ENCODE measurements at places on chromosomes 11 and 22.

GRCh38 chr11:102933627-102934026, 21.9 kb downstream of the MMP13 start:
- DNase-seq: no peak

DNA sequence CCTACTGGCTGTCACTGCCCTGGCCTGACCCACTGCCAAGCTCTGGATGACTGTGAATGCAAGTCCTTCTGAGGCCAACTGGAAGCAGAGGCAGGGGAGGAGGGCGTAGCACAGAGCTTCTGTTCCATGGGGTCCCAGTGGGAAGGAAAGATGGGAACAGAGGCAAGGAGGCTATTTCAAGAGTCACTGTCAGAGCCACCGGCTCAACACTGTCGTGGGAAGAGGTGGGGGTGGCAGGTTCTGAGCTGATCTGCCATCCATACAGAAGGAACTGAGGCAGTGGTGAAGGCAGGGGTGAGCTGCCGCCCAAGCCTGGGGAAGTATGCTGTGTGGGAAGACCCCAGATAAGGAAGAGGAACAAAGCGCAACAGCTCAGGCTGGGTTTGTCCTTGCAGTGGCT, 54.7 kb downstream of the SGSM3 start:
- DNase-seq: no peak

DNA sequence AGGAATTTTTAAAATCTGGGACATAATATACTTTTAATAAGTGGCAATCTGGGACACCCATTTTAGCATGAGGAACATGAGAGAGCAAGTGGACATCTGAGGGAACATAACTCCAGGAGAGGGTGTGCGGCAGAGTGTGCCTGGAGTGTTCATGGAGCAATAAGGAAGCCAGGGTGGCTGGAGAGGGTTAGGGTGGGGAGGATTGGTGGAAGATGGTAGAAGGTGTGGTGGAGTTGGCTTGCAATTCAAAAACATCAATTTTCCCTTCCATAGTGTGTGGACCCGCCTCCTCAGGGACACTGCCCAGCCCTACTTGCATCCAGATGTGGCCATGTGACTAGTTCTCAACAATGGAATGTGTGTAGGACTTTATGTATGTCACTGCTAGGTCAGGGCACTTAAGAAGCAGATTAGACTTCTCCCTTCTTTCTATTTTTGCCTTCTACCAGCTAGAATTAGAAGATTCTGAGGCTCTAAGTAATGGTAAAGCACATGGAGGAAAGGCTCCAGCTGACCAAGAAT, 4.4 kb upstream of the DENND5A start:
- DNase-seq: no peak

GRCh38 chr11:23897453-23898286, 599.2 kb upstream of the LUZP2 start:
- DNase-seq: no peak

DNA sequence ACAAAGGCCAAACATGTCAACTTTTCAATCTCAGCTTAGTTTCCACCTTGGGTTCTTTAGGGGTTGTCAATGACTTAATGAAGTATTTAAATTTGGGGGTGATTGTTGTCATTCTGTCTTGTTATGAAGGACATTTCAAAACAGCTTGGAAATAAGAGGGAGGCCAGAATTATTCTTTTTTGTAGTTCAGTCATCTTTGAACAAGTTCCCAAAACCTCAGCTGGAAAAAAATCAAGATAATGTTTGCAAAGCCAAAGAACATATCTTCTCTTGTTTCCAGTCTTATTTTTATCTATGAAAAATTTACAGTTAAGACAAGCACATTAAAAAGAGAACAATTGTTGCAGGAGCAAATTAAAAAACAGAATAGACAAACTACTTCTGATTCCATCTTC, 612.8 kb downstream of the INSC start:
- DNase-seq: no peak

- DNase-seq: no peak
Measured at GRCh38 chr11:119673052-119673758, 55.8 kb downstream of the NECTIN1 start.

- DNase-seq: no peak
Measured at GRCh38 chr11:90594658-90595057, 371.8 kb upstream of the CHORDC1 start.

GRCh38 chr11:14809466-14809865, 82.6 kb downstream of the CYP2R1 start:
- DNase-seq: no peak

DNA sequence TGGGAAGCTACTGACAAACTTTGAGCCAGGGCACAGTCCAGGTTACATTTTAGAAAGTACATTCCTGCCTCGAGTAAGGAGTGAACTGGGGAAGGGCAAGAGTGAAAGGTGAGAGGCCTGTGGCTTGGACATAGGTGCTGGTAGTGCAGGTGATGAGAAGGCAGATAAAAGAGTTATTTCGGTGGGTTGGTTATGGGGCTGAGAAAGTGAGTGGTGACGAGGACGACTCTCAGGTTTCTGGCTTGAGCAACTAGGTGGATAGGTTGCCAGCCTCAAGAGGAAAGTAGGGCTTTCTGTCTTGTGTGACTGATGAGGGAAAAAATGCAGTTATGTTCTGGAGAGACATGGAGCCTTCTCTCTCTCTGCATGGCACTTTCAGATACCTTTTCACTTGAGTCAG, 3.7 kb downstream of the POLR2F start:
- DNase-seq: no peak

GRCh38 chr11:18958221-18958910, 19.2 kb upstream of the MRGPRX1 start:
- no peak for DNase-seq

GRCh38 chr11:11504071-11504470, 117.7 kb downstream of the GALNT18 start:
- no peak for DNase-seq

DNA sequence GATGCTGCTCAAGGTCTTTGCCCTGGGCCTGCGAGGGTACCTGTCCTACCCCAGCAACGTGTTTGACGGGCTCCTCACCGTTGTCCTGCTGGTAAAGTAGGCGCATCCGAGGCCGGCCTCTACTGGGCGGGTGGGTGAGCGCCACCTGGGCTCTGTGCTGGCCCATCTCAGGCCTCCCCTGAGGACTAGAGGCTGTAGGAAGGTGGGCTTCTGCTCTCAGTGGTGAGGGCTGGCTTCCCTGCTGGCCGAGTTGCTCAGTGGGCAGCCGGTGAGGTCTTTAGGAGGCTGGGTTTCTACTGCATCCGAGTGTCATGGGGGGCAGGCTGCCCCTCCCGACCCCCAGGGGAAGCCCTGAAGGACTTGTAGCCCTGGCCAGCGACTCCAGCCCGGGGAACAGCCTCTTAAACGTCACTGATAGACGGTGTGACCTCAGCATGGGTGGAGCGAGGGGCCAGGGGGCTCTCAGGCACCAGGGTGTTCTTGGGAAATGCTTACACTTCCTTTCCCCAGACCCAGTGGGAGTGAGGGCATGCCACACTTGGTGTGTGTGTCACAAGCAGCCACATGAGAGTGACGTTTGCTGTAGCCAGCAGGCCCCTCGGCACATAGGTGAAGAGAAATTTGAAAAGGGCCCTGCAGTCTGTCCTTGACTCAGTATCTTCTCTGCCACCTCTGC, 30.3 kb downstream of the TPCN2 start:
- no peak for DNase-seq

DNA sequence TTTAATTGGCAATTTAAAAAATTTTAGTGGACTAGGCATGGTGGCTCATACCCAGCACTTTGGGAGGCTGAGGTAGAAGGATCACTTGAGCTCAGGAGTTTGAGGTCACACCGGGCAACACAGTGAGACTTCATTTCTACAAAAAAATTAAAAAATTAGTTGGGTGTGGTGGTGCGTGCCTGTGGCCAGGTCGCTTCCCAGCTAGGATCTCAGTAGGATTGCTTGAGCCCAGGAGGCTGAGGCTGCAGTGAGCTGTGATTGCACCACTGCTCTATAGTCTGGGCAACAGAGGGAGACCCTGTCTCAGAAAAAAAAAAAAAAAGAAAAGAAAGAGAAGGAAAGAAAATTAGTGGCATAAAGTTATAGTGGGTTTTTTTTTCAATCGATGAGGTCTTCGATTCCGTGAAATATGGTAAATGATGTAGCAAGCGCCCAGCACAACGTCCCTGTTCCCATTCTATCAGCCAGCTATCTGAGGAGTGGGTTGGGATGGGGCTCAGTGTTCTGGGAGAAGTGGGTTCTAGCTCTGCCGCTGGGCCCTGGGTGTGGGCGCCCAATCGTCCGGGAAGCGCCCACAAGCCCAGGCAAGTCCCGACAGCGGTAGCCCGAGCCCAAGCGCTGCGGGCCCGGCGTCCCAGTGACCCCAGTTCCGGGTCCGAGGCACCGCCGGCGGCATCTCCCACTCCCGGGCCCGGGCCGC, 1.4 kb downstream of the FOSL1 start:
- no peak for DNase-seq

DNA sequence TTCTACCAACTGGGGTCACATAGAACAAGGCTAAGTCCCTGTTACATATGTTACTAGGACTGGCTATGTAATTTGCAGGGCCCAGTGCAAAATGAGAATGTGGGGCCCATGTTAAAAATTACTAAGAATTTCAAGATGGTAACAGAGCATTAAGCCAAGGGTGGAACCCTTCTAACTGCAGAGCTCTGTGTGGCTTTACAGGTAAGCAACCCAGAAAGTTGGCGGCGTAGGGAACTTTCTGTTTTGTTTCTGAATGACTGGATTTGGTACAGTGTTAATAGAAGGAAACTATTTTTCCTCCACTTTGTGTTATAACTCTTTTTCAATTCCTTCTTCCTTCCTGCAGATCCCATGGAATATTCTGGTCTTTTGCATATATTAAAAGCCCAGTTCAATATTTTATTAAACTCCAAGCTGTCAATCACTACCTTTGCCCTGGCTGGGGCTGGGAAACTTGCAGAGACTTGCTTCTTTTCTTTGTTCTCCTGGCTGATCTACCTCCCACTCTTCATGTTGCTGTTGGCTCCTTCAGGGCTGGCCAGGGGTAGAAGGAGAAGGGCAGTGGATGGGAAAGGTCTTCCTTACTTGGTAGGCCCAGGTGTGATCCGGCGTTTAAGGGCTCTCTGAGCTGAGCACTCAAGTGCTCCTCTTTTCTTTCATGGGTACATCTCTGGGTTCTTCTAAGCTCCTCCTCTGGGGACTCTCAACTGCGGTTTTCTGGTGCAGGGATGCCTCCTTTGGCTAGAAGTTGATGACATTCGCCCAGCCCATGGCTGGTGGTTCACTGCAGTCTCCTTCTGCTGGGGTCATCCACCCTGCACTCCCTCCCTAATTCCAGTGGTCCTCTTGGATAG, 67.7 kb downstream of the SNX19 start:
- DNase-seq: no peak

DNA sequence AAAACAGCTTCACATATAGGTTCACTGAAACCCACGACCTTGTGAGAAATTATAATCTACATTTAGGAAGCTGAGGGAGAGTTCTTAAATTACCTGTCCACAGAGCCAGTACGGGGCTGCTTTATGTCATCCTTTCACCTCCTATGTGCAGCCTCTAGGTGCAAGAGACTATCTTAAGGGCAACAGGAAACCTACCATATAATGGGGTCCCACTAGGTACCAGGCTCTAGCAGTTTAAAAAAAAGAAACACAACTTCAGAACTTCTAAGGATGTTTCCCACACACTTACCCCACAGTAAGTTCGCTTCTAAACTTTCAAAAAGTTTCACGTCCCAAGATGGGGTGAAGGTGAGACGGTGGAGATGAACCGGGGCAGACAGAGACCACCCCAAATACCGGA, 573 bp downstream of the STK33 start:
- DNase-seq: no peak

DNA sequence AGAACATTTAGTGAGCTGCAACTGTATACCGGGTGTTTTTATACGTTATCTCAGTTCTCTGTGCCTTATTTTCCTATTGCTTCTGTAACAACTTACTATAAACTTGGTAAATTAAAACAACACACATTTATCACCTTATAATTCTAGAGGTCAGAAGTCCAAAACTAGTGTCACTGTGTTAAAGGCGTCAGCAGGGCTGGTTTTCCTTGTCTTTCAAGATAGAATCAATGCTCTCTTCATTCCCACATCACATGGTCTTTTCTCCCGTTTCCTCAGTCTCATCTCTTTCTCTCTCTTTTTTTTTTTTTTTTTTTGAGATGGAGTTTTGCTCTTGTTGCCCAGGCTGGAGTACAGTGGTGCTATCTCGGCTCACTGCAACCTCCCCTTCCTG, 36.1 kb downstream of the MB start:
- no peak for DNase-seq

- no peak for DNase-seq
Measured at GRCh38 chr11:120203626-120204025, 7.2 kb upstream of the OAF start.

DNA sequence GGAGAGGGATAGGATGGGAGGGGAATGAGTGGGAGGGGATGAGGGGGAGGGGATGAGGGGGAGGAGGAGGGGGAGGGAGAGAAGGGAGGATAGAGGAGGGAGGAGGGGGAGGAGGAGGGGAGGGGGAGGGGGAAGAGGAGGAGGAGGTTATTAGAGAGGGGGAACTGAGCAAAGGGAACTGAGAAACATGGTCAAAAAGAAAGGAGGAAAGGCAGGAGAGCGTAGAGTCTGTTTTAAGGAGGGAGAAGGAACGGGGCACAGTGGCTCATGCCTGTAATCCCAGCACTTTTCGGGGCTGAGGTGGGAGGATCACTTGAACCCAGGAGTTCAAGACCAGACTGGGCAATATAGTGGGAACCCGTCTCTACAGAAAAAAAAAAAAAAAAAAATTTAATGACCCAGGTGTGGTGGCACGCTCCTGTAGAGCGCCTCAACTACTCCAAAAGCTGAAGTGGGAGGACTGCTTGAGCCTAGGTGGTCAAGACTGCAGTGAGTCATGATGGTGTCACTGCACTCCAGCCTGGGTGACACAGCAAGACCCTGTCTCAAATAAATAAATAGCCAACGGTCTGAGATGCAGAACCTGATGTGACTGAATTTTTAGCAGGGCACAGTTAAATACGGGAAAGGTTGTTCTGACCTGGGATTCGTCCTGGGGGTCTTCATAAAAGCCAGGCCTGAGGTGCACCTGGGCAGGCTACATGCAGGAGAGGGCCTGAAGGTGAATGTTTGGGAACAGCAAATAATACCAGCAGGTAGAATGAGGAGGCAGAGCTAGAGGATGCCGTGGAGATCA, 4.0 kb downstream of the B3GNT6 start:
- DNase-seq: no peak

DNA sequence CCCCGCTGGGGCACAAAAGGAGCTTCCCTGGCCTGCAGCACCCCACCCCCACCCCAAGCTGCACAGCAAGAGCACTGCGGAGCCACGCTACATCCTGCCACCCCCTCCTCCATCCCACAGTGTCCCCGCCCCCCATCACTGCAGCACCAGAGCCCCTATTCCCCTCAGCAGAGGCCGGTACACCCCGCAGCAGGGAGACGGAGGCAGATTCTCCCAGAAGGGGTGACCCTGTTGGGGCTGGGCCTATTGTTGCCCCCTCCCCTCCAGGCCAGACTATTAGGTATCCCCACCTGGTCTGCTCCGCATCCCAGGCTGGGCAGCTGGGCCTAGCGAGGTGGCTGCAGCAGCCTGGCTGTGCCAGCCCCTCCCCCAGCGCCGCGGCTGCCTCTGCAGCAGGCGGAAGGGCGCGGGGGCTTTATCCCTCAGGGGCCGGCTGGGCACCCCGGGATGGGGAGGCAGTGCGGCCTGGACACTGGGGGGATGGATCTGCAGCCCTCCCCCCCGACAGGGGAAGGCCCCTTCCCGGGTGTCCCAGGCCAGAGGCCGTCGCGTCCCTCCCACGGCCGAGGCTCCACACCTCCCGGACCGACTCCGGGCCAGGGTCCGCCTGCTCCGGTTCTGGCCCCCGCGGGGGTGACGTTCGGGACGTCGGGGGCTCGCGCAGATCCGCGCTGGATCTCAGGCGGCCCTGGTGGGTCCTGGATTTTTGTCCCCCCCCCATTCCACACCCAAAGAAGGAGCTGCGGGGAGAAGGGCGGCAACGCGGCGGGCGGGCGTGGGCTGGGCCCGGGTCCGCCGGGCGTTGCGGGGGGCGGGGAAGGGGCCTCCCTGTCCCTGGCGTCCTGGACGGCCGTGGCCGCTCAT, 943 bp downstream of the DUSP8 start:
- no peak for DNase-seq

All from HCT116 (cell line).